ENCODE measurements at places on chromosomes 2 and 18.

DNA sequence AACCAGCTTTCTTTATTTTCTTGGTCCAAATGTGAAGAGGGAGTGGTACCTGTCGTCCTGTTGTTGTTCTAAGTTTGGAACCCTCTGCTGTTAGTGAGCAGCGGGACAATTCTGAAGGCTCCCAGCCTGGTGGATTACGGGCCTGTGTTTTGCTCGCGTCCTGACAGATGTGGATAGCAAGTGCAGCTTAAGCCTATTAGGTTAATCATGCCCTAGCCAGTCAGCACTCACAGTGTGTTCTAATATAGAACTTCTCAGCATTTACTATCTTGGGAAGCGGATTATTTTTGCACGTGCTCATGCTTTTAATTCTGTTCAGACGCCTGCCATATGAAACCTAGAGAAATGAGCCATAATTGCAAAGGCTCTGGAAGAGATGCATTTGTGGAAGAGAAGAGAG lies at the start of gene PCARE:
TSS of gene PCARE (minus strand) at position 113 of the 400 bp plus-strand sequence. CDS start 262 bp downstream, outside the sequence.
- DNase-seq: no peak

- no peak for DNase-seq
These were observed 404.9 kb upstream of the ZEB2 start for GRCh38 chr2:144924827-144925226.

GRCh38 chr18:58263055-58263957 lies 219.3 kb downstream of the NEDD4L start:
- no peak for DNase-seq

GRCh38 chr18:24138409-24138788 lies 463 bp upstream of the CABYR start:
- DNase-seq: no peak

- no peak for DNase-seq
These were observed 494.8 kb downstream of the RIT2 start for GRCh38 chr18:42620657-42621056.

- DNase-seq: no peak
These were observed 6.7 kb upstream of the NEURL3 start for GRCh38 chr2:96511851-96512250.

DNA sequence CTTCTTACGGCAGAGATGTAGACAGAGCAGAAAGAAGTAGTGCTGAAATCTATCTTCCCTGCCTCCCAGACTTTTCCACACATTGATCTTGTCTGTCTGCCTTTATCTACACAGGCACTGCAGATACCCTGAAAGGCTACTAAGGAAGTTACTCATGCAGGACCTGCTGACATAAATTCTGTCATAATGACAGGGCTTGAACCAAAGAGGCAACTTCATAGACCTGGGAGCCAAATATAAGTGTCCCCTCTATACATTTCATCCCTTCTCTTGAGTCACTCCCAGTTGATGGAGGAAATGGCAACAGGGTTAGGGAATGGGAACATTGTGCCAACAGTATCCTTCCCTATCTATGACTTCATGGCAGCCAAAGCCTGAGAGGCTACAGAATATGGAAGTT lies 157.5 kb downstream of the TNS1 start:
- no peak for DNase-seq

- no peak for DNase-seq
These were observed 34.9 kb downstream of the IMMT start for GRCh38 chr2:86160156-86160952.

DNA sequence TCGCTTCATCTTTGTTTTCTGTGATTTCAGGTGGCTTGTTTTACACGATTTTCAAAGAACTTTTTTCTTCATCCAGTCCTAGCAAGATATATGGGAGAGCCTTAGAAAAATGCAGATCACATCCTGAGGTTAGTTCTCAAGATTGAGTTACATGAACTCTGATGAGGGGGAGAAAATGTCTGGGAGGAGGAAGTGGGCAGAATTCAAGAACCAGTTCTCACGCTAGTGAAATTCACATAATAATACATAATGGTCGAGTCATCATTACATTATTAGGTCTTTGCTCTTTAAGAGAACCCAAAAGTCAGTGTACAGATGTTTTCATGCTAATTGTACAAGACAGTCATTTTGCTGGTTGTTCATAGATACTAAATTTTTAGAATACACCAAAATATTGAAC lies 7.0 kb downstream of the TIMM21 start:
- DNase-seq: no peak

Data from activated CD4-positive, alpha-beta T cell treated with anti-CD3 and anti-CD28 coated beads, Interleukin-10, Interleukin-2, amounts not matched to agents 100 ng/mL and 50 ng/mL, durations not matched to agents 16 hours and 8 hours (primary cell).